ENCODE measurements at places on chromosomes 16 and 17. TPM values are rescaled to one million over a fixed set of nuclear protein-coding genes. Genes with fewer than 3 reads are reported as not detected.

FBXW10 gene
- not detected for total RNA-seq

GRCh38 chr17:39735882-39736281 is 1.9 kb upstream of the GRB7 start:
- no peak for DNase-seq

- DNase-seq = no peak
Measured at GRCh38 chr16:72419638-72420037, 247.7 kb upstream of the PMFBP1 start.

SLC5A2 gene
- total RNA-seq = not detected

GRCh38 chr17:51152766-51153209 is 571 bp upstream of the NME1 start:
- DNase-seq = no peak

DNA sequence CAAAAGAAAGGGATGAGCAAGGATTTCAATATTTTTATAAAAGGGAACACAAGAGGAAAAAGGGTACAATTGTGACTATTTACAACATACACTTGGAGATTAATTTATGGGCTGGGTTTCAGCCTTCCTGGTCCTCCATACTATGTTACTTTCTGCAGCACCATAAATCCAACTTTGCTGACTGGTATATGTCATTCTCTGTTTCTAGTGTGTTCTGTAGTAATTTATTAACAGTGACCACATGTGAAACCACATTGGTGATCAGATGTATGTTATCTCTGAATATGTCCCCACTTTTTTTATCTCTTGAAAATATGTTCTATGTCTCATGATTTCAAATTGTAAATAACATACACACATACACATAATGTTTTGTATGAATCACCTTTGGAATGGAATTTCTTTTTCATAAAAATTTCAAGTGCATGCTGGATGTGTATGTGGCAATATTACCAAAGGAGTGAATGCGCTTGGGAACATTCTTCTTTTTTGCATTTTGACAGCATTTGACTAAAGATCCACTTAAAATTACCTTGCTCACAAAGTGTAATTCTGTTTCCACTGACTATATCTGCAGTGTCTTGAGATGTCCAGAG is 2.9 kb upstream of the LYRM9 start:
- no peak for DNase-seq

GRCh38 chr17:77558846-77559626 is 399.5 kb upstream of the TNRC6C start:
- no peak for DNase-seq

DNA sequence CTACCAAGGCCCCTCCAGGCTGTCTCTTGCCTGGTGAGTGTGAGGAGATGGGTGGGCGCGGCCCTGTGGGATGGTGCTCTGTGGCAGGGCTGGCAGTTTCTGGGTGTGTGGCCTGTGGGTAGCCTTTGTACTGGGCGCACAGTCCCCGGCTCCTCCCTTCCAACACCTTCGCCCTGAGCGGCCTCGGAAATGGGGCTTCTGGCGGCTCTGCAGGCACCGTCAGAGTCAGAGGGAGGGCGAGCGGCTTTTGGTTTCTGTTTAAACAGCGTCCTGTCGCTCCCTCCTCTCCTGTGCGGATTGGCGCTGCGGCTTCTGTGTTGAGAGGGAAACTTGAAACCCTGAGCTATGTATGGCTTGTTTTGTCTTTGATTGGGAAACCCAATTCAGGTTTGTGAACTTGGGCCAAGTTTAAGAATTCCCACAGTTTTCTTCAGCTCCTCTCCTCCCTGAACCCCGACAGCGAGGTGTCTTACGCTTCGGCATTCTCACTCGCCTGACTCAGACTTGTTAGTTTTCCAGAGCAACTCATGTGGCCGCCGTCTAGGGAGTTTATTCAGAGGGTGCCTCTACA is 8.3 kb upstream of the ZNF750 start:
- DNase-seq = no peak

GRCh38 chr17:66733759-66734158 is 101.2 kb upstream of the CACNG5 start:
- no peak for DNase-seq

DNA sequence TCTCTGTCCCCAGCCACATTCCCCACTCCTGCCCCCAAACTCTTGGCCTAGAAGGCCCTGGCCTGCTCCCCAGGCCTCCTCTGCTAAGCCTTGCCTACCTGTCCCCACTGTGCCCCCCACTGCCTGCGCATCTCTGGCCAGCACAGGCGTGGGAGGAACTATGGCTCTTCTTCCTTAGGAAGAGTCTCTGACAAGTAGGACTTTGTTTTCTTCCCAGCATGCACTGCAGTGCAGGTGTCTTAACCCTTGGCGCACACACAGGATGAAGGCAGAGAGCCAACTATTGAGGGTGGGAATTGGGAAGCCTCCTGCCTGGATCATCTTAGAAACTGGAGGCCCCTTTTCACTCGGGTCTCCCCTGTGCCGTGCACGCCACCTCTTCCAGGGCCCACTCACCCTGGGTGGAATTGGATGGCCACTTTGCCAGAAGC is 3.6 kb downstream of the AMDHD2 start:
- DNase-seq = no peak

- DNase-seq = no peak
Measured at GRCh38 chr17:44898768-44899073, 524 bp downstream of the EFTUD2 start.

TBC1D3C gene
- total RNA-seq = not detected

GRCh38 chr16:87931504-87931903 is 4.8 kb downstream of the CA5A start:
- no peak for DNase-seq
